ENCODE measurements at places on chromosomes 6 and 20.

DNA sequence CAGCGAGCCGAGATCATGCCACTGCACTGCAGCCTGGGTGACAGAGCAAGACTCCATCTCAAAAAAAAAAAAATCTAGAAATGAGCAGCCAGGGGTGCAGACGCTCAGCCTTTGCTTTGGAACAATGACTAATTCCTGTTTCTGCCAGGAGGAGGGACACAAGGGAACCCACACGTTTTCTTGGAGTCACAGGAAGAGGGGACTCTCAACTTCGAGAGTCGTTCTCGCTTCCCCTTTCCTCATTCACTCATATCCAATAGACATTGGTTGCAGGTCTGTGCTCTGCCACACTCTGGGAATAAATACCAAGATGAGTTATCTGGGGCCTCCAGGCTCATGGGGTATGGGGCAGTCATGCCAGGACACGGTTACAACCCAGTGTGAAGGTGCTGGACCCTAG is 91.5 kb upstream of the RREB1 start:
- no peak for DNase-seq

GRCh38 chr6:34249469-34250261 is 859 bp upstream of the SMIM29 start:
- DNase-seq: no peak

DNA sequence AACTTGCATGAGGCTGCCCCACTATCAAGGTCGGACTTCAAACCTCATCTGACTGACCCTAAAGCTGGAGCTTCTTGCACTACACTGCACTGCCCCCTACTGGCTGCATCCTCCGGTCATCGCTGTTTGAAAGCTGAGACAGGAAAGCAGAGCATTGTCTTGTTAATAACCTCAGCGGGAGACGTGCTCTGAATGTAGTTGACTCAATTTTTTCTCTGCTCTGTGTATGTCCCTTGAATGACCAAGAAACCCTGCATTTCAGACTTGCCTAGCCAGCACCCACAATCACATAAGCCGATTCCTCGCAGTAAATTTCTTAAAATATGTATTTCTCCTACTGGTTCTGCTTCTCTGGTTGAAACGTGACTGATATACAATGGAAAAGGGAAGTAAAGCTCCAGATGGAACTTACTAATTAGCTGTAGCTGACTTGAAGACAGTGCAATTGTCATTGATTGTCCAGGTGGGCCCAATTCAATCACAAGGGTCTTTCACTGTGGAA is 27.8 kb downstream of the TCF21 start:
- DNase-seq: no peak

DNA sequence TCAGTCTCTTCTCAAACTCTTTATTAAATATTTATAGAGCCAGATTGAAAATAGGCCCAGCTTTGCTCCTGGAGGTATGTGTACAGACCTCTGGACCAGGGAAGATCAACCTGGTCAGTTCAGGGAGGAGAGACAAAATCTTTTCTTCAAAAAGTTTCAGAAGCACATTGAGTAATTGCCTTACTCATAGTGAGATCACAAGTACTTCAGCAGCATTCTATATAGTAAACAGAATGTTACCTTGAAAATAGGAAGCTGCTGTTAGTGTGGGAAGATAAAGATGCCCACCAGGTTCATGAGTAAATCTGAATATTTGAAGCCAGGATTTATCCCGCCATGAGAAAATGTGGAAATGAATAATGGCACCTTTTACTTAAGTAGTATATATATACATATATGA is 665.9 kb upstream of the CITED2 start:
- no peak for DNase-seq

DNA sequence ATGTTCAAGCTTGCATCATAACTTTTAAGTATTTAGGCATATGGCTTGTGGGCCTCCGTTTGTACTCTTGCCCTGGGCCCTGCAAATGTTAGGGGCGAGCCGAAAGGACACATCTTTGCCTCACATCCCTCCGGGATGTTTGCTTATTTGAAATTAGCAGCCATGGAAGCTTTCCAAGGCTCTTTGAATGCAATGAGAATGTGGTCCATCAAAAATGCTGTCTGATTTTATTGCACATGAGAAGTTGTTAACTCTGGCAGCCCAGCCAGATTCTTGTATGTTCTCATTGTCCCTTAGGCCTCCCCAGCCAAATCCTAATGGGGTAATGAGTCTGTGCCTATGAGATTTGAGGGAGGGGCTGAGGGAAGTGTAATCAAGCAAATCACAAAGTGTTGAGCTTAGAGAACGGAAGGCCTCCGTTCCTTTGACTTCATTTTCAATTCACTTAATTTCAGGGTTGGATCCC is 261.2 kb upstream of the MARCKS start:
- no peak for DNase-seq
